Progenitor cell of endocrine pancreas (in vitro differentiated cells): ENCODE measurements at places on chromosomes 11 and 22. TPM values are rescaled to one million over a fixed set of nuclear protein-coding genes. Genes with fewer than 3 reads are reported as not detected.
A peak's percentile ranks its signal among the peaks of the same experiment; 100 is the strongest.

- H3K27me3 ChIP-seq = no peaks in the 10 kb centered on the region
- no peak overlapping the region for H3K4me3 ChIP-seq
- no peak for DNase-seq
- H3K36me3 ChIP-seq = no peaks in the 10 kb centered on the region
- H3K27ac ChIP-seq = peak overlapping the region; percentile 33
Observed at GRCh38 chr22:24695561-24696511, 78.7 kb downstream of the PIWIL3 start.

BRSK2 gene
- 49.2 and 53.2 TPM in 2 replicates for total RNA-seq

DNA sequence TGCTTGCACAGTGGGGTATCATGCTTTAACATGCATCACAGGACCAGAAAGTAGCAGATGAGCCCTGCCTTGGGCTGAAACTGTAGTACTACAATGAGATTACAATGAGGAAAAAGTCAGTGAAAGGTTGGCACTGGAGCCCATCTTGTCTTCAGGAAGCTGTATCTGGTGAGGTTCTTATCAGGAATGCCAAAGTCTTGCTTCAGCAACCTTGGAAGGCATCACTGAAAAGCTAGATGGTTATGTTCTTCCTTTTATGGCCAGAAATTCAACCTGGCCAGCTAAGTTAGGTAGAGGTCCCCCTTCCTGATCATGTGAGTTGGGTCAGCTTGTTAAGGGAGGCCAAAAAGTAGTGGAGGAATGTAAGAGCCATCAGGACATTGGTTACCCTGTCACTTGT, 254.0 kb upstream of the FAT3 start:
- H3K4me1 ChIP-seq = no peaks in the 10 kb centered on the region
- no peak for DNase-seq
- no peaks in the 10 kb centered on the region for H3K36me3 ChIP-seq
- H3K27me3 ChIP-seq = no peaks in the 10 kb centered on the region

CALCA gene
- 0.47 and 0.57 TPM in 2 replicates for total RNA-seq

SYCE3 gene
- total RNA-seq = not detected in 2 replicates

DNA sequence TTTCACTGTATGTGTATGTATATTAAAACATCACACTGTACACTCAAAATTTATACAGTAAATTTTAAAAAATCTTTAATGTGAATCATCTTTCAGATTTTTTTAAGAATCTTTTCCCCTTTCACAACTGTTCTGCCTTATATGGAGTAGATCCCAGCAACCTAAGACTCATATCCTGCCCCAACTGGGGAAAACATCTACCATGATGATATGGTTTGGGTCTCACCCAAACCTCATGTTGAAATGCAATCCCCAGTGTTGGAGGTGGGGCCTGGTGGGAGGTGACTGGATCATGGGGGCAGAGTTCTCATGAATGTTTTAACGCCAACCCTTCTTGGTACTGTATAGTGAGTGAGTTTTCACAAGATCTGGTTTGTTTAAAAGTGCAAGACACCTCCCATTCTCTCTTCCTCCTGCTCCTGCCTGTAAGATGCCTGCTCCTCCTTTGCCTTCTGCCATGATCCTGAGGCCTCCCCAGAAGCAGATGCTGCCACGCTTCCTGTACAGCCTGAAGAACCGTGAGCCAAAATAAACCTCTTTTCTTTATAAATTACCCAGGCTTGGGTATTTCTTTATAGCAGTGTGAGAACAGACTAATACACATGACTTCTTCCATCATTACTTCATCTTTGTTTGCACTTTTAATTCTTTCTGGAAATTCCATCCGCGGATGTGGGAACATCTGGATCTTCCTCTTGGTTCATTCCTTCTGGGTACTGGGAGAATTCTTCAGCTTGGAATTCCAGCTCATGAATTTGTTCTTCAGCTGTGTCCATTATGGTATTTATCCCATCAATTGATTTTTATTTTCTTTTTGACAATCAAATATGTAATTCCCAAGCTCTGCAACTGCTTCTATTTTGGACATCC, 36.9 kb downstream of the LINC01488 start:
- H3K4me1 ChIP-seq = no peaks in the 10 kb centered on the region
- H3K27ac ChIP-seq = no peak overlapping the region
- peaks cover 2% of the 10 kb centered on the region for H3K27me3 ChIP-seq

DNA sequence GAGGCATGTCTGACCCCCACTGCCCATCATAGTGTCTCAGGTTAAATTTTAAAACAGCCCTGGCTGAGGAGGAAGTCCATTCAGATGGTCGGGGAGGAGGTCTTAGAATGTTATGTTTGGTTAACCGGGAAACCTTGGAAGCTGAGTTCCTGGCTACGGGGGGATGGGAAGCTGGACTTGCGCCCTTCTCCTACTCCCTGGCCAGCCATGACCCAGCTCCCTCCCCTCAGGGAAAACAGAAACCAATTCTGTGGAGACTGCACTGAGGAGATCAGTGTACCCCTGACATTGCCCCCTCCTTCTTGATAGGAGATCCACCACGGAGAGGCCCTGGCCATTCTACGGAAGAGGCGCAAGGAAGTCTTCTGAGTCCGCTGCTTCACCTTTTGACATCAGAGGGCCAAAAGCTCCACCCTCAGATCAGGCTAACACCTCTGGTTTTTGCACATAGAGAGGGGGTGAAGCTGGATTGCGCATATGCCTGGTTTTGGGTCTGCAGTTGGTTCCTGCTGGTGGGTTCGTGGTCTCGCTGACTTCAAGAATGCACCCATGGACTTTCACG, 2.7 kb upstream of the KRTAP5-9 start:
- peaks cover 6% of the 10 kb centered on the region for H3K36me3 ChIP-seq
- H3K27me3 ChIP-seq = peaks cover 17% of the 10 kb centered on the region
- peaks cover 19% of the 10 kb centered on the region for H3K4me1 ChIP-seq
- no peak overlapping the region for H3K4me3 ChIP-seq

DNA sequence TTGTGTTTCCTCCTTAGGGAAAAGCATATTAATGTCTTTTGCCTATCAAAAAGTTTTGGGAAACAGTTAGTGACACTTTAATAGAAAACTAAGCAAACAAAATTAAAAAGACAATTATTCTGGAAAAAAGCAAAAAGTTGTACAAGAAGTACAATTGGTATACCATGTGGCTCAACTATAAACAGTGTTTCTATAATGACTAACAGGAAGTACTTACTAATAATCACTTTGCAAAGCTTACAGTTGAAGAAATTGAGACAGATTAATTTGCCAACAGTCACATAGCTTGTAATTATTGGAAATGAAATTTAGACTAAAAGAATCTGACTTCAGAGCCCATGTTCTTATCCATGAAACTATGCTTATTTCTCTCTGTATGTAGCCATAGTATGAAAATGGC, 24.7 kb downstream of the PPME1 start:
- no peak overlapping the region for H3K27ac ChIP-seq
- H3K27me3 ChIP-seq = no peaks in the 10 kb centered on the region
- no peak overlapping the region for H3K4me3 ChIP-seq
- DNase-seq = no peak
- H3K36me3 ChIP-seq = peaks cover 15% of the 10 kb centered on the region

GRCh38 chr11:26929806-26930517, 64.0 kb upstream of the FIBIN start:
- no peak overlapping the region for H3K4me3 ChIP-seq
- no peak for DNase-seq
- H3K4me1 ChIP-seq = peaks cover 4% of the 10 kb centered on the region
- no peaks in the 10 kb centered on the region for H3K36me3 ChIP-seq
- no peak overlapping the region for H3K27ac ChIP-seq

IL18 gene
- total RNA-seq = 1.4 and 2.9 TPM in 2 replicates

DNA sequence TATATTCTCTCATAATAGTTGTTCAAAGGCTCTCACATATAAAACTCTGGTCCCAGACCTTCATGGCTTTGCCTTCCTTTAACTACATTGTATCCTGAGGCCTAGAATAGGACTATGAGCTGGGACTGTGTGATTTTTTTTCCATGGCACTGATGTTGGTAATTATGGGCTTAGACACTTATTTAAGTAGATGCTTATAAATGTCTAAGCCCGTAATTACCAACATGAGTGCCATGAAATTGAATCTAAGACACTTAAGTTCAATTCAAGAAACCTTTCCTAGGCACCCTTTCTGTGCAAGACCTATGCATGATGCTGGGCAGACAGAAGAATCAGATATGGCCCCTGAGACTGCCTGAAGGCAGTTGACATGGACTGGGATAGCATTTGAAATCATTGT, 63.0 kb downstream of the P4HA3 start:
- H3K4me3 ChIP-seq = no peak overlapping the region
- no peaks in the 10 kb centered on the region for H3K4me1 ChIP-seq
- peaks cover 5% of the 10 kb centered on the region for H3K36me3 ChIP-seq
- no peak overlapping the region for H3K27ac ChIP-seq
- DNase-seq = no peak
- no peaks in the 10 kb centered on the region for H3K27me3 ChIP-seq

- peaks cover 7% of the 10 kb centered on the region for H3K4me1 ChIP-seq
- peak overlapping the region; percentile 73 for H3K27ac ChIP-seq
- H3K4me3 ChIP-seq = peak overlapping the region; percentile 94
Observed at GRCh38 chr11:6927030-6927617, 898 bp downstream of the ZNF215 start.

DNA sequence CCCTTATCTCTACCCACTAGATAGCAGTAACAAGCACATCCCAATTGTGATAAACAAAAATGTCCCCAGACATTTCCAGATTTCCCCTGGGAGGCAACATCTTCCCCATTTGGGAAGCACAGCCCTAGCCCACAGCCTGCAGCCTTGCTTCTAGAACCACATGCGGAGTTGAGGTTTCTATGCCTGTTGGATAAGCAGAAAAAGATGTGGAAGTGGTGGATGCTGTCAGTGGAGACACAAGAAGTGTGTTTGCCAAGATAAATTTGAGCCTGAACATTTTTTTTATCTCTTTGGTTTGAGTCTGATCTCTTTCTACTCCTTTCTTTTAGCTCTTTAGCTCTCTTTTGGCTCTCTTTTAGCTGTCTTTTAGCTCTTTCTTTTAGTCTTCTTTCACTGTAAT, 884.5 kb downstream of the NTM start:
- H3K36me3 ChIP-seq = peaks cover 2% of the 10 kb centered on the region
- no peak overlapping the region for H3K4me3 ChIP-seq
- H3K27me3 ChIP-seq = peaks cover 18% of the 10 kb centered on the region
- no peak for DNase-seq
- no peak overlapping the region for H3K27ac ChIP-seq

DNA sequence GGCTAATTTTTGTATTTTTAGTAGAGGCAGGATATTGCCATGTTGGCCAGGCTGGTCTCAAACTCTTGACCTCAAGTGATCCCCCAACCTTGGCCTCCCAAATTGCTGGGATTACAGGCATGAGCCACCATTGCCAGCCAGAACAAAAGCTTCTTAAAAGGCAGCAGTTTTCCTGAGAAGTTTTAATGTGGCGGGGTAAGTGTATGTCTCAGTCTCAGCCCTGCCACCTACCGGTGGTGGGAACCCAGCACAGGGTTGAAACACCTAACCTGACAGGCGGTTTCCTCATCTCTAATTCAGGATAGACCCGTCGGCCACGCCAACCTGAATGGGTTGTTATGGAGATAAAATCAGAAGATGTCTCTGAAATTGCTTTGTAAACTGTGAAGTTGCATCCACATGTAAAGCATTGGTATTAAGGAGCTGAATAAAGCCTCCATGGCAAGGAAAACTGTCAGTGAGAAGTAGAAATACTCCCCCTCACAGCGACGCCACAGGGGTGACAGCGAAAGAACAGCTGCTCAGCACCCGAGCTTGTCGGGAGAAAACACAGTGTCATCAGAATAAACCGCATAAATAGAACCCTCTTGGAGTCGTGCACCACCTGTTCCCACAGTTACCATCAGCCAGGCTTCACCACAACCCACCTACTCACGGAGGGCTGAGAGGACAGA, 165.9 kb upstream of the NCAM1 start:
- H3K27ac ChIP-seq = no peak overlapping the region
- peaks cover 24% of the 10 kb centered on the region for H3K4me1 ChIP-seq
- no peak overlapping the region for H3K4me3 ChIP-seq
- DNase-seq = no peak

DNA sequence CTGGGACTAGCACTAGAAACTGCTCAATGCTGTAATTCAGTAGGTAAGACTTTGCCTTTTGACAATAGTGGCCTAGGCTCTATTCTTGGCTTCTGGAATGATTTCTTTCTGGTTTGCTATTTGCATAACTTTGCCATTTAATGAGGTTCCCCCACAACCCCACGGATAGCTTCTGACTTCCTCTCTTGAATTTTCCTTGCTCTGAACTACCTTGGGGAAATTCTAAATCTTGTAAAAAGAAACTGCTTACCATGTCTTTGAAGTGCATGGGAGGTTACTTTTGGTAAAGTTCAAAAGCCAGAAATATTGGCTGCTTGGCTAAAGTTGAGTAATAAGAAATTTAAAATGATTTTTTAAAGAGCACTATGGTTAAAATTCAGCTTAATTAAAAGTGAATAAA, 35.3 kb downstream of the CARD18 start:
- no peaks in the 10 kb centered on the region for H3K4me1 ChIP-seq
- no peaks in the 10 kb centered on the region for H3K36me3 ChIP-seq
- DNase-seq = no peak
- no peaks in the 10 kb centered on the region for H3K27me3 ChIP-seq

LIPT2 gene
- total RNA-seq = 8.8 and 9.1 TPM in 2 replicates
